Activated T-helper 2 cell treated with anti-CD3 and anti-CD28 coated beads, Interferon-gamma antibody, Interleukin-2, Interleukin-4, amounts not matched to agents 10 μg/mL and 5 μg/mL and 100 μg/mL, durations not matched to agents 14 hours and 24 hours and 36 hours (primary cell): ENCODE measurements at places on chromosomes 12 and 14. TPM values are rescaled to one million over a fixed set of nuclear protein-coding genes. Genes with fewer than 3 reads are reported as not detected.

GRCh38 chr14:58816416-58817115 lies 178.8 kb downstream of the DACT1 start:
- H3K36me3 ChIP-seq: no peaks in the 10 kb centered on the region
- H3K27ac ChIP-seq: no peak overlapping the region
- no peak overlapping the region for H3K4me3 ChIP-seq
- no peaks in the 10 kb centered on the region for H3K27me3 ChIP-seq

DNA sequence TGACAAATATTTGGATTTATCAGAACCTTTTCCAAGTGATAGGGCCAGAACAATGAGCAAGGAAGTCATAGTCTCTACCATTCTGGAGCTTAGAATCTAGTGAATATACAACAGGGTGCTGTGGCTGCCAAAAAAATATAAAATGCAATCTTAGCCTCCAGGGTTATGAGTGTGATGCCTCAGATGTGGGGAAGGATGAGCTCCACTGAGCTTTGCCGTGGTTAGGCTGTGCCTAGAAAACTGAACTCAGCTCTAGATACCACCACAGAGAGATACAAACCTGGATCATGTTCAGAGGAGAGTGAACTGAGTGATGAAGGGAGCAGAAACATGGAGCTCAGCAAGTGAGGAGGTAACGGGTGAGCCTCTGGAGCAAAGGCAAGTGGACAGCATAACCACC lies 138.1 kb upstream of the HIF1A start:
- DNase-seq: no peak
- no peak overlapping the region for H3K4me3 ChIP-seq
- no peaks in the 10 kb centered on the region for H3K27me3 ChIP-seq
- H3K27ac ChIP-seq: no peak overlapping the region
- peaks cover 35% of the 10 kb centered on the region for H3K4me1 ChIP-seq

GRCh38 chr12:96986883-96987523 lies 79.9 kb downstream of the NEDD1 start:
- H3K4me1 ChIP-seq: peaks cover 5% of the 10 kb centered on the region
- no peak for DNase-seq
- no peaks in the 10 kb centered on the region for H3K36me3 ChIP-seq
- H3K27me3 ChIP-seq: peaks cover 50% of the 10 kb centered on the region
- no peak overlapping the region for H3K27ac ChIP-seq

DNA sequence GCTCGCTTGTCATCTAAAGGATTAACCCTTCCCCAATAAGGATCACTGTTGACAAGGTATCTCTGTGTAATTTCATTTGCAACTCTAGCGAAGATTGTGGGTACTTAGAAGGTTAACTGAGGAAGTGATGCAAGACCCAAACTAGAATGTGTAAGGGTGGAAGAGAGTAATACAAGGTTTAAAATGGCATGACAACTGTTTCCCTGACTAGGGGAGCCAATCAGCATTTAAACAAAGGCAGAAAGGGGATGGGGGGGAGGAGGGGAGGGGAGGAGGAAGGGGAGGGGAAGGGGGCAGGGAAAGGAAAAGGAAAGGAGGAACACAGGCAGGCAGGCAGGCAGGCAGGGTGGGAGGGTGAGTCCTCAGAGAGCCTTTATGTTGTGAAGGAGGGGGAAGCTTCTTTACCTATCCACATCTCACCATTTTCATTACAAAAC lies 31.1 kb downstream of the NRDE2 start:
- no peaks in the 10 kb centered on the region for H3K27me3 ChIP-seq
- peak overlapping the region; percentile 56 for H3K27ac ChIP-seq
- H3K36me3 ChIP-seq: peaks cover 61% of the 10 kb centered on the region
- H3K4me3 ChIP-seq: no peak overlapping the region

GRCh38 chr12:91127751-91128150 lies 16.5 kb upstream of the LUM start:
- no peaks in the 10 kb centered on the region for H3K4me1 ChIP-seq
- no peak for DNase-seq
- no peak overlapping the region for H3K27ac ChIP-seq
- no peaks in the 10 kb centered on the region for H3K27me3 ChIP-seq
- no peaks in the 10 kb centered on the region for H3K36me3 ChIP-seq
- H3K4me3 ChIP-seq: no peak overlapping the region

DNA sequence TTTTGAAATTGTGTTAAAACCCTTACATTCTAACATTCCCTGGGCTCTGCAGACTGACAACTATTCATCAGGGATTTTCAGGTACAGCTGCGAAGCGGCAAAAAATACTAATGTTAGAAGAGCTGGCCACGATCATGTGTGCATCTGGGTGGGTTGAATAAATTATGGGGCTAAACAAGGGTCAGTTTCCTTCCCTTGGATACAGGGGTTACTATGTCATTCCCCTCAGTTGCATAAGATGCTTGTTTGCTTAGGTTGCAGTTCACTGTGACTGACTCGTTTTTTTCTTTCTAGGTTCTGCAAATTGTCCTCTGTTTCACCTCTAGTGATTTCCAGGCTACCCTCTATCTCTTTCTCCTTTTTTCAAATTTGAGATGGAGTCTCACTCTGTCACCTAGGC lies 58.1 kb upstream of the GRIP1 start:
- no peaks in the 10 kb centered on the region for H3K27me3 ChIP-seq
- H3K27ac ChIP-seq: no peak overlapping the region
- H3K36me3 ChIP-seq: no peaks in the 10 kb centered on the region

- H3K36me3 ChIP-seq: no peaks in the 10 kb centered on the region
- H3K4me3 ChIP-seq: no peak overlapping the region
- no peak for DNase-seq
- no peaks in the 10 kb centered on the region for H3K4me1 ChIP-seq
- H3K27ac ChIP-seq: no peak overlapping the region
Measured at GRCh38 chr14:96997996-96998395, 200.8 kb downstream of the VRK1 start.

DNA sequence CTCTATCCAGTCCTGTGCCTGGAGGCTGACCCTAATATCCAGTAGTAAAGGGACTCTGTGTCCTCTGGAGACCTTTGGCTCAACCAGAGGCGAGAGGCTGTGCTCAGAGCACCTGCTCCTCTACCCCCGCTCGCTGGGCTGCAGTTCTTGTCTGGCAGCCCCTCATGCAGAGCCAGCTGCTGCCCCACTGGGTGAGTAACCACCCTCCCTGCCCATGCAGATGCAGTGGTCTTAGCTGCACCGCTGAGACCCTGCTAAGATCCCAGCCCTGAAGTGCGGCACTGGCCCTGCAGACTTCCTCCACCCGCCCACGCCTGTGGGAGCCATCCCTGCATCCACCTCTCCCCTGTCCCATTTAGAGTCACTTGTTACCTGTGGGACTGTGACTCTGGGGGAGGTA lies 347.5 kb upstream of the SFSWAP start:
- H3K27me3 ChIP-seq: peaks cover 3% of the 10 kb centered on the region
- no peaks in the 10 kb centered on the region for H3K36me3 ChIP-seq
- H3K27ac ChIP-seq: no peak overlapping the region
- H3K4me3 ChIP-seq: no peak overlapping the region

GRCh38 chr12:124833693-124834122 lies 30.0 kb downstream of the SCARB1 start:
- H3K27me3 ChIP-seq: no peaks in the 10 kb centered on the region
- H3K36me3 ChIP-seq: peaks cover 3% of the 10 kb centered on the region
- peaks cover 4% of the 10 kb centered on the region for H3K4me1 ChIP-seq
- no peak for DNase-seq

DNA sequence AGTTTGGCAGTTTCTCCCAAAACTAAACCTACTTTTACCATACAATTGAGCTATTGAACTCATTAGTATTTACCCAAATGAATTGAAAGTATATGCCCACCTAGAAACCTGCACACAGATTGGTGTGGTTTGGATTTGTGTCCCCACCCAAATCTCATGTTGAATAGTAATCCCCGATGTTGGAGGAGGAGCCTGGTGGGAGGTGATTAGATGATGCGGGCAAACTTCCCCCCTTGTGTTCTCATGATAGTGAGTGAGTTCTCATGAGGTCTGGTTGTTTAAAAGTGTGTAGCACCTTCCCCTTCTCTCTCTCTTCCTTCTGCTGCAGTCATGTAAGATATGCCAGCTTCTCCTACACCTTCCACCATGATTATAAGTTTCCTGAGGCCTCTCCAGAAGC lies 4.0 kb upstream of the KRT6C start:
- no peaks in the 10 kb centered on the region for H3K4me1 ChIP-seq
- H3K4me3 ChIP-seq: no peak overlapping the region
- no peak overlapping the region for H3K27ac ChIP-seq
- no peaks in the 10 kb centered on the region for H3K36me3 ChIP-seq

- DNase-seq: no peak
- H3K27me3 ChIP-seq: peaks cover 22% of the 10 kb centered on the region
- H3K4me3 ChIP-seq: no peak overlapping the region
- H3K27ac ChIP-seq: no peak overlapping the region
- no peaks in the 10 kb centered on the region for H3K4me1 ChIP-seq
- no peaks in the 10 kb centered on the region for H3K36me3 ChIP-seq
Measured at GRCh38 chr14:72646861-72647528, 246.9 kb downstream of the DPF3 start.

DNA sequence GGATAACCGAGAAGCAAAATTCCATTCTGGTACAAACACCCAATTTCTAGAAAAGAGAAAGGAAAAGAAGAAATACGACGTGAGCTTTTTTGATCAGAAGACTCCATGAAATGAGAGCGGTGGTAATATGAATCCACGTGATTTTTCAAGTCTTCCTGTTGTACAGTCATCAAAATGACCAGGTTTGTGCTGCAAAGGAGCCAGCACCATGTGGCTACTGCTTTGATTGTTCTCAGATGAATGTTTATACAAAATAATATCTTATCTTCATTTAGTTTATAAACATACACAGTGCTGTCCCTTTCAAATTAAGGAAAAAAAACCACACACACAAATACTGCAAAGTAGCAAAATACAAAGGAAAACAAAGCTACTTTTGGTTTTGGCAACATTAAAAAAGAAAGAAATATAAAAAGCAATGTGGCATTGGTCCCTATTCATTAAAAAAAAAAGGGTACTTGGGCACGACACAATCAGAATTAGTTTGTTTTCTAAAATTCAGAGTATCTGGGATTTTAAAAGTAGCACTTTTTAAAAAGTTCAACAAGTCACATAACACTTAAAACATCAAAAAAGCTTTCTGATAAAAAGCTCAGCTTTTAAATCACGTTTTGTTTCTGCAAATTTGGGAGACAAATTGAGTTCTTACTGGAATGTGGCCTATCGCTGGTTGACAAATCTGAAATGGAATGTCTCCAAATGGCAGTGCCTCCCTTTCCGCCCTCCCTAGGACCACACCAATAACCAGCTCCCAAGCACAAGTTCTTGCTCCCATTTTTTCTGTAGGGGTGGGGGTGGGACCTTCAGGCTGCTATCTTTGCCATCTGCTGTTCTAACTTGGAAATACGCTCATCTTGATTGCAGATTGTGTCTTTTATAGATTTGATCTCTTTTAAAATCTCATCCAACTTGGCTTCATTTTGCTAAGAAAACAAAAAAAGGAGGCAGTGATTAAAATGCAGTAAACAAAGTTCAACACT lies 13.2 kb upstream of the SELPLG start:
- peaks cover 44% of the 10 kb centered on the region for H3K4me1 ChIP-seq
- DNase-seq: no peak
- H3K27ac ChIP-seq: peak overlapping the region; percentile 51

DNA sequence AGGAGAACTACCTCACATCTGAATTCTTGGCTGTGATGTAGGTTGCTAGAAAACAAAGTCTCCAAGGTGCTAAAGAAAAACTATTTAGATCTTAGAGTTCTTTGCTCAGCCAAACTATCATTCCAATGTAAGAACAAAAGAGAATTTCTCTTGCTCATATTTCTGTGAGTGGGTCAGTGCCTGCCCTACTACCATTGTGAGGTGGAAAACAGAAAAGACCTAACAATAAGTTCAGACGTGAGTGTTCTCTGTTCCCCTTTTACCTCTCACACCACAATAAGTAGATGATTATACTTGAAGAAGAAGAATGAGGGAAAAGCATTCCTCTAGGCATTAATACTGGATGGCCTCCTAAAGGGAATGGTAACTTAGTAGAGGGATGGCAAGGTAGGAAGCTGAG lies 187.4 kb upstream of the KITLG start:
- H3K4me1 ChIP-seq: no peaks in the 10 kb centered on the region
- no peaks in the 10 kb centered on the region for H3K27me3 ChIP-seq
- no peaks in the 10 kb centered on the region for H3K36me3 ChIP-seq
- H3K4me3 ChIP-seq: no peak overlapping the region
- DNase-seq: no peak
- H3K27ac ChIP-seq: no peak overlapping the region

DNA sequence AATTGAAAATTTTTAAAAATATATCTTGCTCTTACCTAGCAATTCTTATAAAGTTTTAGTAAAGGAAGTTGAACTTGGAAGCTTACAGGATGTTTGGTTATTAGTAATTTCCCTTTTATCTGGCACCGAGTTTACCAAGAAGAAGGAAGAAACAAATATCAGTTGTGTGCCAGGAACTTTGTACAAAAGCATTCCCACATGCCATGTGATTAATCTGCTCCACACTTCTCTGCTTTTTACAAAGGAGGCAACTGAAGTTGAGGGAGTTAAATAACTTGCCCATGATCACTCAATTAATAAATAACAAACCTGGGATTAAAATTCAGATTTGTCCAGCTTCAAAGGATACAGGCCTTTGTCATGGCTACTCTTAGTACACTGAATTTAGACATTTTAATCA lies 122.5 kb upstream of the BCAT1 start:
- H3K4me1 ChIP-seq: peaks cover 24% of the 10 kb centered on the region
- no peak overlapping the region for H3K4me3 ChIP-seq

- H3K27me3 ChIP-seq: peaks cover 20% of the 10 kb centered on the region
- DNase-seq: no peak
- H3K4me1 ChIP-seq: no peaks in the 10 kb centered on the region
- H3K27ac ChIP-seq: no peak overlapping the region
Measured at GRCh38 chr14:75370416-75371205, 57.2 kb upstream of the JDP2 start.

- no peak overlapping the region for H3K4me3 ChIP-seq
- no peaks in the 10 kb centered on the region for H3K36me3 ChIP-seq
- H3K27me3 ChIP-seq: peaks cover 34% of the 10 kb centered on the region
- DNase-seq: no peak
- peaks cover 5% of the 10 kb centered on the region for H3K4me1 ChIP-seq
- no peak overlapping the region for H3K27ac ChIP-seq
Measured at GRCh38 chr14:92719421-92719820, 29.0 kb downstream of the LGMN start.

- H3K27ac ChIP-seq: no peak overlapping the region
- no peak overlapping the region for H3K4me3 ChIP-seq
- H3K4me1 ChIP-seq: no peaks in the 10 kb centered on the region
- H3K36me3 ChIP-seq: no peaks in the 10 kb centered on the region
Measured at GRCh38 chr12:128240745-128241144, 26.2 kb upstream of the TMEM132C start.

GRCh38 chr12:5467931-5468330 lies 36.0 kb downstream of the NTF3 start:
- no peaks in the 10 kb centered on the region for H3K27me3 ChIP-seq
- no peak overlapping the region for H3K27ac ChIP-seq
- no peaks in the 10 kb centered on the region for H3K4me1 ChIP-seq
- H3K36me3 ChIP-seq: no peaks in the 10 kb centered on the region

The NELL2 gene
- total RNA-seq: 7.7 and 10.2 TPM in 2 replicates

The POTEG gene
- total RNA-seq: not detected in 2 replicates

The SIX6 gene
- total RNA-seq: not detected in 2 replicates

The RHOJ gene
- total RNA-seq: not detected in 2 replicates
